Activated CD4-positive, alpha-beta T cell treated with anti-CD3 and anti-CD28 coated beads for 4 hours (primary cell): ENCODE measurements at places on chromosomes 5 and 9.

DNA sequence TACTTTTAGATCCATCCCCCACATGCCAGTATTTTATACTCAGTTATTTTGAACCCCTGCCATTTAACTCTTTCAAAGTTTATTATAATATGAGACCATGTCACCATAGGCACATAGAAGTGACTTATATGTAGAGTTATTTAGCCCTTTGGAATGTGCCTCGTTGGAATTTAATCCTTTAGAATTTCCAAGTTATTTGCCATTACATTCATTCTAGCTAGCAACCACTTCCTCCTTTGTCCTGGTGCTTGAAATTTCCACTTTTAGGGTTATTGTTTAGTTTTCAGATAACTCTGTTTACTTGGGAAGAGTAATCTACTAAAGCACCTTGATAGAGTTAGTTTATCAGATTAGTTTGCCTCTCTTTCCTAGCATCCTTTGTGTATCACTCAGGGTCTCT is 82.8 kb upstream of the TLE1 start:
- DNase-seq, result no peak

DNA sequence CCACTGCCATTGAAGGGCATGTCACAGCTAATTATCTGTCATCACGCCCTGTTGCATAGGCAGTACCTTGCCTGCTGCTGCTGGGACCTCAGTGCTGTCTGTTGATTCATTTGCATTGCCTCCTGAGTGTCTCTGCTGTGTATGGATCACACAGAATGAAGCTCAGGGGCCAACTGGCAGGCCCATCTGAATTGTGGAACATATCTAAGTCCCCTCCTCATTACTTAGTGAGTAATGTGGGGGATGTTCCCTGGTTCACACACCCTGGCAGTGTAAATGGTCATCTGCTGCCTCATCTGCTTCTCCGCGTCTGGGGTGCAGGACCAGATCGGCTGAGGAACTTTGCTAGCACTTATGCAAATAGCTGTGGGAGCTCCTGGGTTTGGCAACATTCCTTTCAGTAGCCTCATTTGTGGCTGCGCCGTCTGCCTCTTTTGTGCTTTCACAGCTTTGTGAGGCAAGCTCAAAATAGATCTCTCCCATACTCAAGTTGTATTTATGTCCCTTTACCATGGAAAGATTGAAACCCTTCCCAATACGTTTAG is 25.4 kb downstream of the TYRP1 start:
- DNase-seq, result no peak

- no peak for DNase-seq
Observed at GRCh38 chr9:107894572-107895261, 405.1 kb upstream of the KLF4 start.

- DNase-seq, result no peak
Observed at GRCh38 chr9:131214876-131215275, 61.4 kb downstream of the FAM78A start.

DNA sequence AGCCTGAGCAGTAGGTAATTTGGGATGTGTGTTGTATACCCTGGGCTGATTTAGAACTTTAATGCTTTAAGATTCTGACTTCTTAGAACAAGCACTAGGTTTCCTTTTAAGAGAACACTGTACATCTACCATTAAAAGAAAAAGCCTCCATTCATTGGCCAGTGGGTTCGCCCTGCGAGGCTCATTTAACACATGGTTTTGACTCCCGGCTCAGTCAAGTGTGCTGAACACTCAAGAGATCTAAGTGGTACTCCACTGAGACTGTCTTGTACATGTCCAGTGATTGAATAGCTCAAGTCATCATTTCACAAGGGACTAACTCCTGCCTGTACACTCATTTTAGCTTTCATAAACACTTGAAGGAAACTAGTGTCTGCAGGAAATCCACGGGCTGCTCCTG is 3.9 kb downstream of the FUBP3 start:
- DNase-seq, result no peak

DNA sequence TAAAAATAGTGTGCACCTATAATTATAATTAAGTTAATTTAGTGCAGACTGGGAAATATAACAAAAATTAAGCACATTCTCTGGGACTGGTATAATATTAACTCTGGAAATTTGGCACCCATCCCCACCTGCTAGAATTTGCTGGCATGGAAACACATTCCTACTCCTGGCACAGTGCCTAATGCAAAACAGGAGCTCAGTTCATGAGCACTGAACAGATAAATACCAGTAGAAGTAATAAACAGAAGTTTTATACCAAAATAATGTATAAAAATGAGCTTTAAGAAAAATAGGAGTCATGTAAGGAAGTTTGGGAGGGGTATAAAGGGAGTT is 23.7 kb upstream of the NPR3 start:
- no peak for DNase-seq

- no peak for DNase-seq
Observed at GRCh38 chr9:83639266-83639665, 16.3 kb downstream of the IDNK start.

DNA sequence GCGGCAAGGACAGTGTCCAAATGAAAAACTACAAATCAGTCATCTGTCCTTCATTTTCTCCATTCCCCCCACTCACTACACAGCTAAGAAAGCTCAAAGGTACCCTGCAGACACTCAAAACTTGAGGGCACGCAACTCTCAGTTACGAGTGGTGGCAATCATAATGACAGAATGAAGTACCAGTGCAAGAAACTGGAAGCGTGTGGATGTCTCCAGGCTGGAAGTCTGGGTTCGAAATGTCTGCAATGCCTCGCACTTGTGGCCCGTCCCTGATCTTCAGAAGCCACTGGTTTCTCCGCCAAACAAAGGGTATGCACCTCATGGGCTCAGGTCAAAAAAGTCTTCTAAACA is 597 bp upstream of the CENPH start:
- DNase-seq, result no peak

- DNase-seq, result no peak
Observed at GRCh38 chr9:127149010-127149409, 26.6 kb upstream of the ANGPTL2 start.

DNA sequence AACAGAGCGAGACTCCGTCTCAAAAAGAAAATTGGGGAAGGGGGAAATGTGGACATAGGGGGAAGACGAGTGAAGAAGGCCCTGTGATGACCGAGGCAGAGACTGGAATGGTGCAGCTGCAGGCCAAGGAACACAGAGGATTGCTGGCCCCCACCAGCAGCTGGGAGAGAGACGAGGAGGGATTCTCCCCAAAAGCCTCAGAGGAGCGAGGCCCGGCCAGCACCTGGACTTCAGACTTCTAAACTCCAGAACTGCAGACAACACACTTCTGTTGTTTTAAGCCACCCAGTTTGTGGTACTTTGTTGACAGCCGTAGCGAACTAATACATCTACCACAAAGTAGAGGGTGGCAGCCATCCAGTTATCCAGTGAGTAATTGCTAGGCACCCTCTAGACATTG is 124.6 kb downstream of the ATPSCKMT start:
- DNase-seq, result no peak

- no peak for DNase-seq
Observed at GRCh38 chr5:142000704-142001484, 11.9 kb downstream of the GNPDA1 start.

DNA sequence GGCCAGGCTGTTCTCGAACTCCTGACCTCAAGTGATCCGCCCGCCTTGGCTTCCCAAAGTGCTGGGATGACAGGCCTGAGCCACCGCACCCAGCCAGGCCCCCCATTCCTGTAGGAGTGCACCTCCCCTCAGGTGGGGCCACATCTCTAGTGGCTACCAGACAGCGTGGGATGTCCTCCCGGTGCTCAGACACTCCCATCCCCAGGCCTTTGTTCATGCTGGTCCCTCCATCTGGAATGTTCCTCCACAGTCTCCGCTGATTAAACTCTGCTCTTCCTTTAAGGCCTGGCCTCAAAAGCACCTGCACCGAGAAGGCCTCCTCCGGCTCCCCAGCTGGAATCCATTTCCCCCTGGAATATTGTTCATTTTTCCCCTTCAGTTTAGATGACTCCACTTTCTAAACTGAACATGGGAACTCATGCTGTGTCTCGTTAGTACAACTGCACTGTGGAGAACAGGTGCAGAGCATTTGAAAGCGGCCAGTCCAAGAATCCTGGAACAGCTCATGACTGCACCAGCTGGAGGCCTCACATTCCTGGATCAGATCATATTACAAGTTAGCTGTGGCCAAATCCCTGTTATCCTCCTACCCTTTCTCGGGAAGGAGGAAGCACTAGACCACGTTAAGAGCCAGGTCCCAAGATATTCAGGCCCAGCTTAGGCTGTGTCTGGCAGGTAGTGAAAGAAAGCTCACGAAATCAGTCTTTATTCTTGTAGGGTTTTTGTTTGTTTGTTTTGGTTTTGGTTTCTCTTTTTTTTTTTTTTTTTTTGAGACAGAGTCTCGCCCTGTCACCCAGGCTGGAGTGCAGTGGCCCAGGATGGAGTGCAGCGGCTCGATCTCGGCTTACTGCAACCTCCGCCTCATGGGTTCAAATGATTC is 10.8 kb upstream of the PRRC2B start:
- no peak for DNase-seq

- DNase-seq, result no peak
Observed at GRCh38 chr9:71928806-71929205, 17.4 kb downstream of the C9orf85 start.

DNA sequence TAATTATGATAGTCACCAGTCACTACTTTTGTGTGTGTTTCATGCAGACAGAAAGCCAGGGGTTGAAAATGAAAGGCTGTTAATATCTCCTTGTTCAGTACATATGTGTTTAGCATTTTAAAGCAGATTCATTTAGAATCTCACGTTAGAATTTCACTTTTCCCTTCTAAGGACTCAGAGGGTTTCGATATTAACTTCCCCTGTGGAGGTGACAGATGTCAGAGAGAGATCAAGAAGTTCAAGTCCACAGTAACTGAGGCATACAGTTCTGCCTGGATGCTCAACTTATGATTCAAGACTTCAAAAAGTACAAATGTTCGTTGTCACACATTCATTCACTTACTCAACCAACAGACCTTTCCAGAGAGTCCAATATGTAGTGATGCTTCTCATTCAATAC is 251.1 kb downstream of the EBF1 start:
- DNase-seq, result no peak

- no peak for DNase-seq
Observed at GRCh38 chr5:86500947-86501346, 116.8 kb upstream of the COX7C start.

DNA sequence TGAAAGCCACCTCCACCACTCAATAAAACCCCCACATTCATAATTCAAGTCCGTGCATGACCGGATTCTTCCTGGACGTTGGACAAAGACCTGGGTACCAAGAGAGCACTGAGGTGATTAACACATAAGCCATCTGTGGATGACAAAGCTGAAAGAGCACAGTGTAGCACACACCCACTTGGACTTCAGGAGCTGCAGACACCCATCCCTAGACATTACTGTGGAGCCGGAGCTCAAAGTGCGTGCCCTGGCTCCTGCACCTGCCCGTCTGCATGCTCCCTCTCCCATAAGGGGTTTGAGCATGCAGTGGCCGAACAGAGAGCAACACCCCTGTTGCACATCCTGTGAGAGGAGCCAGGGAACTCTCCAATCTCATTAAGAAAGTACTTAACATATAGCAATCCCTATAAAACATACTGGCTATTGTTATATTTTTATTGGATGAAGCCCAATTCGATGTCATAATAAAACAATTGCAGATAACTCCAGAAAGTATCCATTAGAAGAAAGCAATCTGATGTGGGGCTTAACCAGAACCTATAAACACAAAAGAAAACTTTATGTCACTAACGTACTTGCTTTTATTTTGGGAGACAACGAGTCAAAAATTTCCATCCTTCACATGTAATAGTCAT is 1174.2 kb upstream of the C9orf72 start:
- no peak for DNase-seq

- peak; percentile 63 for DNase-seq
Observed at GRCh38 chr5:96703384-96703920, 41.3 kb downstream of the CAST start.

- DNase-seq, result no peak
Observed at GRCh38 chr9:75965231-75965630, 74.8 kb downstream of the PCSK5 start.

GRCh38 chr9:74407166-74407565 is 90.0 kb upstream of the RORB start:
- no peak for DNase-seq

GRCh38 chr9:110334183-110334582 is 3.5 kb downstream of the TXNDC8 start:
- no peak for DNase-seq

- no peak for DNase-seq
Observed at GRCh38 chr5:6392561-6392960, 14.2 kb upstream of the MED10 start.

DNA sequence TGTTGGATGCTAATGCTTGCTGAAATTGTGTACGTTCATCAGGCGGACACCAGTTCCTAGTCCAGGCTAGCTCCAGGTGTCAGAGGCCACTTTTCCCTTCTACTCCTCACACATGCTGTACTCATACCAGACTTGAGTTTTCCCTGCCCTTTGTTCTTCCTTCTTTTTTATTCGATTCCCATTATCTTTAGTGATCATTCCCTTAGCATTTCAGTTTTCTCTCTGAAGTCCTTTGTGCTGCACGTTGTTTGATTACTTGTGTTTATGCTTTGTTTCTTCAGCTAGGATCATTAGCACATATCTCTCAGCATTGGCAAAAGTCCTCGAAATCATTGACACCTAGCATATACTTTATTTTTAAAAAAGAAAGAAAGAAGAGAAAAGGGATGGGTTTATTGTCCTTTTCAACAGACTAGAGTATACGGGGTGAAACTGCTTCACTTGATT is 409 bp upstream of the COX7C start:
- no peak for DNase-seq

GRCh38 chr5:130715541-130715940 is 449.5 kb downstream of the HINT1 start:
- no peak for DNase-seq

DNA sequence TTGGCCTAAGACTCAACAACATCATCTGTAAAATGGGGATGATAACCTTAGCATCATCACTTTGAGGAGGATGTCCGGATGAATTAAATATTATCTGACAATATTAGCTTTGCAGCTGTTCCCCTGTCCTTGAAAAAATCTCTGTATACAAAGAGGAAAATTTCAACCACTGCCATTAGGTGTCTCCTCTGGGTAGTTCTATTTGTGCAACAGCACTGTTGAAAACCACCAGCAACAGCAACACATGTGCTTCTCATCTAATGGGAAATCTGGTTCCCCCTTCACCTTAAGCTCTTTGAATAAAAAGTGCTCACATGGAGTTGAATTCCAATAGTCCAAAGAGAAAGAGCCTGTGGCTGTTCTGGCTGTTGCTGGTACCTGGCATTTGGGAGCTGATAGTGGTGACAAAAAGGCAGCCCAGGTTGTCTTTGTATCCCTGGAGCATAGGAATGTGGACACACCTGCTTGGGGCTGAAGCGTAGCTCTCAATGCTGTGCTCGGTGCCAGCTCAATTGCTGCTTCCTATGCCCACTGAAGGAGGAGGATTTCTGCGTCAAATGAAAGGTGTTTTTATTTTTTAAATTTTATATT is 322.1 kb upstream of the MSX2 start:
- DNase-seq, result no peak

DNA sequence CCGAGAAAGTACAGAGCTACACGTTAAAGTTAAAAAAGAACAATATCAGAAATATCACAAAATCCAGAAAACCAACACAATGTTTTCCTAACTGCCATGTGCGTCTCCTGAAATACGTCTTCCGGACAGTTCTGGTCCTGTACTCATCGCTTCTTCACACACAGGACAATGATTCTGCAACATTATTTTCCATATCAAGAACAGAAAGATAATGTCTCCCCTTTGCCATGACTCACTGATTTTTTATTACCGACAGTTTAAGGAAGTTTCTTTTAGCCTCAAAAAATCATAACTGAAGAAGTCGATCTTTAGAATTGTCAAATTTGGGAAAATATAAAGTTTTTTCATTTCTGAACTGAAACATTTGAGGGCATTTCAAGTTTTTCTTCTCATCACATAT is 2.5 kb downstream of the TBC1D9B start:
- no peak for DNase-seq
